ENCODE measurements at places on chromosomes 5 and 9.

GRCh38 chr5:103785569-103785968, 223.0 kb upstream of the NUDT12 start:
- no peak for DNase-seq

DNA sequence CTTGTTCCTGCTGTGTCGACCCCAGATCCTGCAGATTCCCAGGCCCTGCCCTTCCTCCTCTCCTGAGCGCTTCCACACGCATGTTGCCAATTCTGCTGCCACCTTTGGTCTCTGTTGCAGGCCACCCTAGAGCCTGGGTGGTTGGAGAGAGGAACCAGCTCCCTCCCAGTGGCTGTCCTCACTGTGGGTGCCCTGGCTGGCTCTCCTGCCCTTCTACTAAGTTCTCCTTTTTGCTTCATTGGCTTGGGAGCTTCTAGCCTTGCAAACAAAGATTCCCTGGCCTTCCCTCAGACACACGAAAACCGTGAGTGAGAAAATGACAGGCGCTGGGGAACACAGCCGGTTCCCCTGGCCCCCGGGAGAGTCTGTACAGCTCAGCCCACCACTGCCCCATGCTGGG, 14.2 kb upstream of the NCS1 start:
- no peak for DNase-seq

DNA sequence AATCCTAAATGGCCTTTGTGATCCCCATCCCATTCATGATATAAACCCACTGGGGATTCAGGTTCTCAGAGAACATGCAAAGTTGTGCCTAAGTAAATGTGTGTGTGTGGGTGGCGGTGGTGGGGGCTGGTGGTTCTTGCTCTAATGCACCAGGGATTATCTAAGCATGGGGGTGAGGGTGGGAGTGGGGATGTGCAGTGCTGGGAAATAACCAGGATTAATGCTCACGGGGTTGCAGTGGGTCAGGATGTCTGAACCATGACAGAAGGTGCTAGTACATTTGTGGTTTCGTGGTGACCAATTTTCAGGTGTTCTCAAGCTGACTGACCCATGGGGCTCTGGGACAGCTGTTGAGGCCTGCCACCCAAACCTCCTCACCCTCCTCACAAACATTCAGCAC, 101.0 kb downstream of the ZNF608 start:
- peak; percentile 60 for DNase-seq

GRCh38 chr5:176792655-176793342, 17.6 kb upstream of the UNC5A start:
- no peak for DNase-seq

- DNase-seq = no peak
These were observed 117.4 kb downstream of the SMARCA2 start for GRCh38 chr9:2132484-2133082.

DNA sequence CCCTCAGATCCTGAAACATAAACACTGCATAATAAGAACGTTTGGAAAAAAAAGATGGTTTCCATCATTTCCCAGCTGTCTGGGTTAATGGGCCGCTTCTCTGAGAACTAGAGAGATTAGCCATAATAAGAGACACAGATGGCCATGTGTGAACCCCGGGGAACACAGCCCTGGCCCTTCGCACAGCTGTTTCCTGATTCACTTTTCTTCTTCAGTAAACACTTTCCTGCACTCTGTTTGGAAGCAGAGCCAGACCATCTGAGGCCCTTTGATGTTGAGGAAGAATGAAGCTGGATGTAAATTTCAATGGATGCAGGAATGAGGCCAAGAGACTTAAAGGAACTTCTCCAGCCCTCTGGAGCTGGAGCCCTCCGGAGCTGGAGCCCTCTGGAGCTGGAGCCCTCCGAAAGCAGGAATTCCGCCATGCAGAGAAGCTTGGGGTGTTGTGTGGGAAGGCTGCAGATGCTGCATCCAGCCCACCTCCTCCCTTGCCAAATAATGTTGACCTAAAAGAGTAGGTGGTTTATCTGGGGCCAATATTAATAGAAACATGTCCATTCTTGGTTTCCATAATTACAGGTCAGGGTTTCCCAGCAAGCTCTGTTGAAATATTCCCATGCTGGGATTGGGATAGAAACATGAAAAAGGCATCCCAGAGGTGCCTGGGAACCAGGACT, 218.9 kb downstream of the NXNL2 start:
- no peak for DNase-seq

GRCh38 chr5:31581498-31582099, 49.5 kb downstream of the C5orf22 start:
- DNase-seq = no peak

DNA sequence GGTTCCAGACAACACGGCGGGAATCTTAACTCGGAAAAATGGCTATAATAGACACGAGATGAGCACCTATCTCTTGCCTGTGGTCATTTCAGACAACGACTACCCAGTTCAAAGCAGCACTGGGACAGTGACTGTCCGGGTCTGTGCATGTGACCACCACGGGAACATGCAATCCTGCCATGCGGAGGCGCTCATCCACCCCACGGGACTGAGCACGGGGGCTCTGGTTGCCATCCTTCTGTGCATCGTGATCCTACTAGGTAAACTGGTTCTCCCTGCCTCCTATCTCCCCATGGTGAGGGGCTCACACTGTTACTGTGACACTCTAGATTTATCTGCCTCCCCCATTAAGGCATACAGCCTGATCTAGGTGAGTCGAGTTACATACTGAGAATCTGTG, 124.2 kb downstream of the CDH6 start:
- no peak for DNase-seq

DNA sequence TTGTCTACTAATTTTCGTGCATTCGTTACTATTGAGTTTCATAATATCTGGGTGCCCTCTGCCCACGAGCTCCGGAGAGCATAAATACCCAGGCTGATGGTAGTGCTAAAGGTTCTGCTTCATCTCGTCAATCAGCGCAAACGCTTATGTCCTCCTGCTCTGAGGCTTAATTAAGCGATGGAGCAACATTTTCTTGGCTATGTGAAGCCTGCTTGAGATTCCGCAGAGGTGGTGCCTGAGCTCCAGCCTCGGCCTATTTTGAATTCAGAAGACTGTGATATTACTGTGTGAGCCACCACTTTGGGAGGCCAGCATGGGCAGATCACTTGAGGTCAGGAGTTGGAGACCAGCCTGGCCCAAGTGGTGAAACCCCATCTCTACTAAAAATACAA, 44.8 kb downstream of the ANXA2R start:
- DNase-seq = no peak

DNA sequence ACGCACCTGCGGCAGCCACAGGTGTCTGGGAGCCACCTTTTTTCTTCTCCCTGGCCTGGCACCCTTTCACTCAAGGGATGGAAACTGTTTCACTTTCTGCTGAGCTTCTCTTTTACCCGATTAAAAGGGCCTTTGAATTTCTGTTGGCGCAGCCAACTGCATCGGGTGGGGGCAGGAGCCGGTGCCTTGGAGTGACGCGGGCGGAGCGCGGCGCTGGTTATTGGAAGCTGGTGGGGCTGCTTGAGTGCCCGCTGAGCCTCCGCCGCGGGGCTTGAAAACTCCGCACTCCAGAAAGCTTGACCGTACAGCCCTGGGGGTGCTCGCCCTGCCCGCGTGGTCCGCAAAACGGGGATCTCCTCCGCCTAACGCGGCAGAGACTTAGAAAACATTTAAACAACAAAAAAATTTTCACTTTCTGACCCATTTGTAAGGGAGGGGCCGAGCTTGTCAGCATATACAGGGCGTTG, 52.0 kb upstream of the TJP2 start:
- DNase-seq = peak; percentile 46

DNA sequence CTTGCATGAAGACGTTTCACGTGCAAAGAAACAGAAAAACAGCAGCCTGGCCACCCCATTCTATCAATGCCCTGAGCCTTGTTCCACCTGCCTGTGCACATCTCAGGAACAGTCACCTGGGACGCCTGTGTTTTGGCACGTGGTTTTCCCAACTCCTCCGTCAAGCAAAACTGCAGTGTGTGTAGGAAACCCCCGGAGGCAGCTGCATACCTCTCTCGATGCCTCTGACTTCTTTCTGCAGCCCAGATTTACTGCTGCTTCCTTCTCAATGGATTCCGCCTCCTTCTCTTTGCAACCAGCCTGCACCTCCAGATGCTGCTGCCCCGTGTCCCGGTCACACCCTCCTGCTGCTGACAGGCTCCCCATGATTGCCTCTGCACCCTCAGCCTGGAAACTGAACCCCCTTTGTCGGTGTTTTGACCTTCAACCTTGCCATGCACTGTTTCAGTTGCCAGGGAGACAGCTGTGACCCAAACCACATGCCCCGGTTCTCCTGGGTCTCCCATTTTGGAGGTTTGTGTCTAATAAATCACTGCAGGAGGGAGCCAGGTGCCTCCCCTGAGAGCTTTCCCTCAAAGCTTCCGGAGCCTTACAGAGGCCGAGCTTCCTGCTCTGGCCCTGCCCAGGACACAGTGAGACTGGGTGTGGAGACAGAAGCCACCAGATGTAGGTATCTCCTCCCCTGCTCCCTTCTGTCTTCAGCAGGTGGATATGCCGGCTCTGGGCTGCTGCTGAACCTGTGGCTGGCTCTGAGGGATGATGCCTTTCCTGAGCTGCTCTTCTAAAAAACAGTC, 395.5 kb upstream of the IRX1 start:
- no peak for DNase-seq

DNA sequence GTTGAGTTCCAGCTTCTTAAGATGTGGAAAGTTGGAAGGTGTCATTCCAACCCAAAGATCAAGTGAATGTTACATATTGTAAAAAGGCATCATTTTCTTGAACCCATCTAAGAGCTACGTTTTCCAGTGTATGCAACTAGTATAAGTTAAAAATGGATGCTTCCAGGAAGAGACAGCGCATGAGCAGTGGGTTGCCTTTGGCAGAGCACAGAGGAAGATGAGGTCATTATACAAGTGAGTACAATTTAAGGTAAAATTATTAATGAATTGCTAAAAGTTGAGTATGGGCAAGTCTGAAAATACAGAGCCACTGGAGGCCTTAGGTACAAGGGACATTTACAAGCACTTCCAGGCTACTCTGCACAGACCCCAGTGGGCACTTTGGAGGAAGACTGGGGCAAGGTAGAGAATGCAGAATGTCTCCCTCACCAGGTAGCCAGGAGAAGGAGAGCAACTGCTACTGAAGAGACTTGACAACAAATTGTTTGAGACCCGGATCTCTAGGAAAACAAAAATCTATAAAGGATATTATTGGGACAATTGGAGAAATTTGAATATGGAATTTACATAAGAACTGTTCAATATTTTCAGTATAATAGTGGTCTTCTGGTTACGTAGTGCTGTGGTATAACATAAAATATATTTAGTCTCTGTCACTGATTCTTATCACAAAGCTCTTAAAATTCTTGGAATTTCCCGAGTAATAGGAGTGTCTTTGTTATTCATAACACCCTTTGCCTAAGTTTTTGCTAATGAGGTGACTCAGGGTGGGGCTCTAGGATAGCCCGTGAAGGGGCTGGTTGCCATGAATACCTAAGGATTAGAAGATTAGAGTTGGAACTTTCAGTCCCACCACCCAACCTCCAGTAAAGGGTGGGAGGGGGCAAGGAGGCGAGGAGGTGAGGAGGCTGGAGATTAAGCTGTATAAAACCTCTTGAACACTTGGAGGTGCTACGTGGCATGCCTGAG, 129.9 kb upstream of the FER start:
- no peak for DNase-seq

DNA sequence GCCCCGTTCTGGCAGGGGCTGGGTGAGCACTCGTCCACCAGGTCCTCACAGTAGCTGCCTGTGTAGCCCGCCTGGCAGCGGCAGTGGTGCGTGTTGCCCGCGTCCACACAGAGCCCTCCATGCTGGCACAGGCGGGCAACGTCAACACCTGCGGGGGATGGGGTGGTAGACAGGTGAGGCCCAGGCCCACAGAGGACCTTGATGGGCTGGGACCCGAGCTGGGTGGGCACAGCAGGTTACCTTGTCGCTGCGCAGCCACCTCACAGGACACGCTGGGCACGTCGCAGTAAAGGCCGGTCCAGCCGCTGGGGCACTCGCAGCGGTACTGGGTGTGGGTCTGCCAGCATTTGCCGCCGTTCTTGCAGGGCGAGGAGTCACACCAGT, 25.1 kb upstream of the SEC16A start:
- no peak for DNase-seq

GRCh38 chr9:89602978-89603766, 1.6 kb upstream of the GADD45G start:
- peak; percentile 95 for DNase-seq

- DNase-seq = no peak
These were observed 4.1 kb upstream of the OLFM1 start for GRCh38 chr9:135083241-135083810.

GRCh38 chr9:93304574-93305496, 120.9 kb downstream of the WNK2 start:
- peak; percentile 57 for DNase-seq

GRCh38 chr9:96874947-96875460, 20.7 kb upstream of the ZNF782 start:
- peak; percentile 65 for DNase-seq

DNA sequence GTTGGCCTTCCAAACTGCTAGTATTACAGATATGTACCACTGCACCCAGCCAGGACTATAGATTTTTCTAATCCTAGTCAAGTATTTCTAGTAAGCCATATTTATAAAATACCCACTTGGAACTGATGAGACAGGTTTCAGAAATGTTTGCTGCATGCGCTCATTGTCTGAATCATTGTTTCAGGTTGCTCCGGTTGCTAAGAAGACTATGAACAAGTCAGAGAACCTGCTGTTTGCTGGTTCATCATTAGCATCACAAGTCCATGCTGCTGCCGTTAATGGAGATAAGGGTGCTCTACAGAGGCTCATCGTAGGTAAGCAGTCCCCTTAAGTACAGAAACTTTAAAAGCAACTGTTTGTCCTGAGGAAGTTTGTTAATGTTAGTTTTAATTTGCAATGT, 5.3 kb downstream of the INVS start:
- DNase-seq = no peak

DNA sequence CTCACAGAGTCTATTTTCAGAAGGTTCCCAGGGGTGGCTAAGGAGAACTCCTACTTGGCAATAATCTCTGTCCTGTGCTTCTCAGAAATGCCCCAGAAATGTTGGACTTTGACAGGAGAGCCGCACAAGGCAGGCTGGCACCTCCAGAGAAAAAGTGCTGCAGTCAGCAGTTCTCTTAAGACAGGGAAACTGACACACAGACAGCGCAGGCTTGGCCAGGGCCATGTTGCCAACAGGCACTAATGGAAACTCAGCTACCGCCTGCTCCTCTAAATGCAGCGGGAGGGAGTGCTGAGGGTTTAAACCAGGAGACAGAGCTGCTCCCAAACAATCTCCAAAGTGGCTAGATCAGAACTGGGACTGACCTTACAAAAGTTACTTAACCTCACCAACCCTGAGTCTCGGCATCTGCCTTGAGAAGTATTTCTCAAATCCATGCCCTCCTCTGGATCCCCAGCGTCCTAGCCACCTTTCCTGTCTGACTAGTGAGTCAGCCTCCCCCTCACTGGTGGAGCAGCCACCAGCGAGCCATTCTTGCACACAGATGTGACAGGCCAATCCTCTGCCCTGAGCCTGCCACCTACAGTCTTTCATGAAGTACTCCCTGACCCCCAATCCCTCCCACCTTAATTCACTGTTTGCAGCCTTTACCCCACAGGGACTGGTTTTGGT, 186.4 kb downstream of the CDK5RAP2 start:
- no peak for DNase-seq

DNA sequence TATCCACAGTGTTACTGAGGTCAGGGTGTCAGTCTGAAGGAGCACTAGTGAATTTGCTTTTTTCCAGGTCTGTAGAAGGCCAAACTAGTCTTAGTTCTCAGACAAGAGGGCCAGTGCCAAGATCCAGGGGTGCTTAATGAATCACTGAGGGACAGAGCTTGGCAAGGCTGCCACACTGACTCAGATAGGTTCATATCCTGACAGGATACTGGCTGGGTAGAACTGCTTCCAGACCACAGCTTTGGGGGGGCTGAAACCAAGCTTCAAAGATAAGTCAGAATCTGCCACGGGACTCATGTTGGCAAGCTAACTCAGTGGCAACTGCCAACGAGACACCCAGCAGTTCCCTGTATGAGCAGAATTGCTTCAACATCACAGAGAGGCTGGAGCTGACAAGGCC, 1125.4 kb downstream of the EFNA5 start:
- no peak for DNase-seq

All from Peyer's patch (tissue), 4 donors.